CD4-positive, alpha-beta T cell (primary cell): ENCODE measurements at places on chromosomes 5 and 9. TPM values are rescaled to one million over a fixed set of nuclear protein-coding genes. Genes with fewer than 3 reads are reported as not detected.

DNA sequence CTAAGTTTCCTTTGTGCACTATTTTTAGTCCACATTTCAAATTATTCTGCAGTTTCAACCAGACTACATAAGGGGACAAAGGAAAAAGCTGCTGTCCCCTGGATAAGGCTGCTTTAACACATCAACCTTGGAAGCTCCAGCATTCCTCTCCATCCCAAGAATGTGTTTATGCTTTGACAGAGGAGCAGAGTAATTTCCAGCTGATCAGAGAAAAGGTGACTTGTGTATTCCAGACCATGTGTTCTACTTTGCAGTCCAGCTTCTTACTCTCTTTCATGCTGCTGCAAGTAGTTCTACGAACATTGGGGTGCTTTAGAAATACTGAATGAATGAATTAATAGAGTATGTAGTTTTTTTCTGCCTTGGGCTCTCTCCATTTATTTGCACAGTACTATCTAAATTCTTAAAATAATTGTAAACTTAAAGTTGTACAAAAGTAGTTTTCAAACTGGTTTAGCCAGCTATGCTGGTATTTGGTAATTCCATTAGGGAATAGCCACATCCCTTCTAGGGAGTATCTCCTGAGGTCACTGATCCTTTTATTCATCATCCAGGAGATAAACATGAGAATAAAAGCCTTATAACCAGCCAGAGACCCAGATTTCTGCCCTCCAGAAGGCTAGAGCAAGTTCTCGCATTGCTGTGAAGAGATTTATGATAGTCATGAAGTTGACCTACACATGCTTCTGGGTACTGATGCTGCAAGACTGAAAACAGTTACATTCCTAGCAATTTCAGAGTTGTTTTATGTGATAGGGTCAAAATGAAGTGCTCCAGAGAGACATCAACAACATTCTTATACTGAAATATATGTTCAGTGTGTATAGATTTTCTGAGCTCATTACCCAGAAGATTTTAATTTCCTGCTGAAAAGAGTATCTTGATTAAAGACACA lies 215.2 kb downstream of the COMMD10 start:
- no peak for DNase-seq

GRCh38 chr5:8473827-8474568 lies 605.0 kb downstream of the MTRR start:
- DNase-seq: no peak

GRCh38 chr9:9996259-9996658 lies 616.5 kb downstream of the PTPRD start:
- no peak for DNase-seq

GRCh38 chr9:85404911-85405565 lies 336.7 kb downstream of the AGTPBP1 start:
- DNase-seq: no peak

DNA sequence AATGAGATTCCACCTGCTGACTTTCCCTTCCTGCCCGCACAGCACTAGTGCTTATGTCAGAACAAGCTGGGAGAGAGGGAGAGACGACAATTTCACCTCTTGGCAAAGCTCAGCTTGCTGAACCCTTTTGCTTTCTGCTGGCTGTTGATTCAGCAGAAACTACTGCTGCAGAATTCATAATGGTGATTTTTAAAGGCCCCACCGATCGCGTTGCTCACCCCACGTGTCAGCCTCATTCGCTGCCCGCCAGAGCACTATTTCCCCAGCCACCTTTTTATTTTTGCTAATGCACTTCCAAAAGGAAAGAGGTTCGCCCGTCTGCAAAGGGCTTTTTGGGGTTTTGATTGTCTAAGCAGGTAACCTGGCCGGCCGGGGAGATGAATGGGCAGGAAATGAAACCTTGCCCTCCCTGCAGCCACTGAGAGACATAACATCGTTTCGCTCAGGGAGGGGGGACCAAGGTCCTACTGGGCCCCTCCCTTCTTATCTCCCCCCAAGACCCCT lies 1.3 kb downstream of the PPP2R2B start:
- no peak for DNase-seq

GRCh38 chr9:7178729-7179128 lies 421.0 kb downstream of the KDM4C start:
- DNase-seq: no peak

- no peak for DNase-seq
Observed at GRCh38 chr9:114525513-114525912, 20.2 kb upstream of the WHRN start.

- DNase-seq: no peak
Observed at GRCh38 chr9:81719972-81720371, 30.6 kb upstream of the TLE1 start.

The ZBTB34 gene
- 2.5 TPM for total RNA-seq

DNA sequence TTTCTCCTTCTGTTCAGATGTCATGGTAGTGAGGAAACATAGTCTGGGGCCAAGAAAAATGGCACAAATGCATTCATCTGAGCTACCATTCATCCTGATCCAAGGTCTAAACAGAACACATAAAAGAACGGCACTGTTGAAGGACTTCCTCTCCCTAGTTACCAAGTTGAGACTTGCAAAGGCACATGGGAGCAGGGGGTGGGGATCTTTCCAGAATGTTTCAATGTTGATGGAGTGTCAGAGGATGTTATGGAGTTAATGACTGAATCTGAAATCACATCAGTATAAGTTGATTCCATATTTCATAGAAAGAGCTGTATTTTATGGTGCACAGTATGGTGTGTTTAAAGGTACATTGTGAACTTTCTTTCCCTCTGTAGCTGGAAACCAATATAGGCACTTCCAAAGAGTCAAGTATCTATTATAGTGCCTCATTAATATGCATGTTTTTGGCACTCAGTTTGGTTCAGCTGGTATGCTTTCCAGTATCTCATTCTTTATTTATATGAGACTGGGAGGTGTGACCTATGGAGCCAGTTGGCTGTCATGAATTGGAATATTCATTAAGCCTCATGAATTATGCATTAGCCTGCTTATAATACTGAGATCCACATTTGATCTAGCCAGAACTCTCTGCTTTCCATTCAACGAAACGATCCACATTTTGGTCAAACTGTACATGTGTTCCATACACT lies 603.0 kb downstream of the NR2F1-AS1 start:
- no peak for DNase-seq

DNA sequence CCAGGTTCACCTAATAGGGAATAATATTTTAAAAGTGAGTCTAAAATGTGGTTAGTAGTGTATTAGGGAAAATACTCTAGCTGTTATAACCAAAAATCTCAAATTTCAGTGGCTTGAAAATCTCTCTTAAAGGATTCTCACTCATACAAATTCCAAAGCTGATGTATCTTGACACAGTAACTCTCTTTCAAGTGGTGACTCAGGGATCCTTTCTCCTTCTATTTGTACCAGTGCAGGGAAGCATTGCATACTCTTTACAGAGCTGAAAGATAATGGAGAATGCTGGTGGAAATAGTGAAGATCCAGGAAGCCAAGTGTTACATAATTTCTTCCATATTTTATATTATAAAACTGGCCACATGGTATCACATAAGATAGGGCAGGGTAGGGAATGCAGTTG lies 560.2 kb upstream of the CDH9 start:
- DNase-seq: no peak

The SPATA9 gene
- not detected for total RNA-seq

DNA sequence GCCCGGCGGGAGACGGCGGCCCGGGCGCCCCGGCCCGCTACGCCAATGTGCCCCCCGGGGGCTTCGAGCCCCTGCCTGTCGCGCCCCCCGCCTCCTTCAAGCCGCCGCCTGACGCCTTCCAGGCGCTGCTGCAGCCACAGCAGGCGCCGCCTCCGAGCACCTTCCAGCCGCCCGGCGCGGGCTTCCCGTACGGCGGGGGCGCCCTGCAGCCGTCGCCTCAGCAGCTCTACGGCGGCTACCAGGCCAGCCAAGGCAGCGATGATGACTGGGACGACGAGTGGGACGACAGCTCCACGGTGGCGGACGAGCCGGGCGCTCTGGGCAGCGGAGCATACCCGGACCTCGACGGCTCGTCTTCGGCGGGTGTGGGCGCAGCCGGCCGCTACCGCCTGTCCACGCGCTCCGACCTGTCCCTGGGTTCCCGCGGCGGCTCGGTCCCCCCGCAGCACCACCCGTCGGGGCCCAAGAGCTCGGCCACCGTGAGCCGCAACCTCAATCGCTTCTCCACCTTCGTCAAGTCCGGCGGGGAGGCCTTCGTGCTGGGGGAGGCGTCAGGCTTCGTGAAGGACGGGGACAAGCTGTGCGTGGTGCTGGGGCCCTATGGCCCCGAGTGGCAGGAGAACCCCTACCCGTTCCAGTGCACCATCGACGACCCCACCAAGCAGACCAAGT lies 723 bp downstream of the SNX18 start:
- peak; percentile 51 for DNase-seq

DNA sequence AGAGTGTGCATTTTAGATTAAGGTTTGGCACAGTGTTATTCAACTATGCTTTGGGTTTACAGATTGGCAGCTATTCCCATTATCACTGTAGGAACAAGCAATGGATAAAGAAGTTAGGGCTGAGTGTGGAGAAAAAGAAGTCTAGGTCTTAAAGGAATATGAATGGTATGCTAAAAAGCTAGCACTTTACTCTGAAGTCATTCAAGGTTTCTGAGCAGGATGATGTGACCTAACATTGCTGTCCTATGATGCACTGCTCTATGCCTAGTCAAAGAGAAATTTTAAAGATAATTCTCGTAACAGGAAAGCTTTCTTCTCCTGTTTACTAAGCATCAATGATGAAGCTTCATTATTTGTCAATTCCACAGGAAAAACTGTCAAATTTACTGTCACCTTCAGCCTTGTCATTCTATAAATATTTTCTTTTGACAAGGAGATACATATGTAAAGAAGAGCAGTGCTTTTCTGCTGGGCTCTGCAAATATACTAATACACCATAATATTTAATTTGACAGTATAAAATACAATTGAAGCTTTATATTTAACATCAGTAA lies 476.1 kb upstream of the PTPRD start:
- DNase-seq: no peak

The OLFML2A gene
- not detected for total RNA-seq

The FRRS1L gene
- total RNA-seq: not detected

- no peak for DNase-seq
Observed at GRCh38 chr5:140565024-140565779, 574 bp downstream of the SLC35A4 start.

The OR2K2 gene
- total RNA-seq: not detected

DNA sequence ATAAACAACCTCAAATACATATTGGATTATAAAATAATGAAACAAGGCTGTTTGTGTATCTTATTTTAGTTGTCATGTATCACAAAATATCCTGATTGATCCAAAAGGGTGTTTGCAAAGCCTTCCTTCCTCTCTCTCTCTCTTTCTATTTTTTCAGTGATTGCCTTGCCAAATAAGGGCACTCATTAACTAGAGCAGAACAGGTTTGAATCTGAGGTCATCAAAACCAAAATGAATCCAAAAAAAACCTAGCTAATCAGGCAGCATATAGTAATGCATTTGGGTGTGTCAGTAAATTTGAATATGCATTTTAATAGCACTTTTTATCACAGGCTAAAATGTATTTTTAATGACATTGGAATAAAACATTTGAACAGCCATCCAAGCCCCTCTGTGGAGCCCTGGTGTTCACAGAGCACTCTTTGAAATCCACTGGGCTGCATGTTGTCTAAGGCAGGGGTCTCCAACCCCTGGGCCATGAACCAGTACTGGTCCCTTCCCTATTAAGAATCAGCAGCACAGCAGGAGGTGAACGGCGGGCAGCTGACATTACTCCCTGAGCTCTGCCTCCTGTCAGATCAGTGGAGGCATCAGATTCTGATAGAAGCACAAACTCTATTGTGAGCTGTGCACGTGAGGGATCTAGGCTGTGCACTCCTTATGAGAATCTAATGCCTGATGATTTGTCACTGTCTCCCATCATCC lies 171.8 kb upstream of the RAI14 start:
- no peak for DNase-seq

GRCh38 chr9:132957805-132958204 lies 13.4 kb upstream of the TSC1 start:
- no peak for DNase-seq

DNA sequence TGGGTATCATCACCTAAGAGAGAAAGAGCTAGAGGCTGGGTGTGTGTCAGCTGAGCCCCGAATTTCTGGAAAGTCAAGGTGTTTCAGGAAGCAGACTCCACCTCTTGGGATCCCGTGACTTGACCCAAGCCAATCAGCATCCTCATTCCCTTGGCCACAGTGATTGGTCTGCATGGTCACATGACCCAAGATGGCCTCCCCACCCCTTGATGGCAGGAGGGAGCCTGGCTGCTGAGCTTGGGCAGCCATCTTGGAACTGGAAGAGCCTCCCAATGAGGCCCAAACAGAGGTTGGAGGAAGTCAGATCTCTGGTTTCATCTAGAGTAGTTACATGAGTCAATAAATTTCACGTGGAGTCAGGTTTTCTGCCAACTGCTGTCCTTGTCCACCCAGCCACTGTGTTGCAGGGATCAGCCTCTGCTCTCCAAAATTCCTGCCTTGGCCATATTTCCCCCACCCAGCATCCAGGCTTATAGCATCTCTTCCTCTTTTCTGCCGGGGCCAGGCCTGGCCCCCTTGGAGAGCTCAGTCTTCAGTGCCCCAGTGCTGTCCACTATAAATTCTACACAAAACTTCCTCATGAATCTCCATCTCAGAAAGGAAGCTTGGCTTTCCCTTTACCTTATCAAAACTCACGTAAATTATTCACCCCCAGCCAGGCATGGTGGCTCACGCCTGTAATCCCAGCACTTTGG lies 17.2 kb upstream of the SUSD3 start:
- no peak for DNase-seq

The FBP2 gene
- total RNA-seq: not detected

DNA sequence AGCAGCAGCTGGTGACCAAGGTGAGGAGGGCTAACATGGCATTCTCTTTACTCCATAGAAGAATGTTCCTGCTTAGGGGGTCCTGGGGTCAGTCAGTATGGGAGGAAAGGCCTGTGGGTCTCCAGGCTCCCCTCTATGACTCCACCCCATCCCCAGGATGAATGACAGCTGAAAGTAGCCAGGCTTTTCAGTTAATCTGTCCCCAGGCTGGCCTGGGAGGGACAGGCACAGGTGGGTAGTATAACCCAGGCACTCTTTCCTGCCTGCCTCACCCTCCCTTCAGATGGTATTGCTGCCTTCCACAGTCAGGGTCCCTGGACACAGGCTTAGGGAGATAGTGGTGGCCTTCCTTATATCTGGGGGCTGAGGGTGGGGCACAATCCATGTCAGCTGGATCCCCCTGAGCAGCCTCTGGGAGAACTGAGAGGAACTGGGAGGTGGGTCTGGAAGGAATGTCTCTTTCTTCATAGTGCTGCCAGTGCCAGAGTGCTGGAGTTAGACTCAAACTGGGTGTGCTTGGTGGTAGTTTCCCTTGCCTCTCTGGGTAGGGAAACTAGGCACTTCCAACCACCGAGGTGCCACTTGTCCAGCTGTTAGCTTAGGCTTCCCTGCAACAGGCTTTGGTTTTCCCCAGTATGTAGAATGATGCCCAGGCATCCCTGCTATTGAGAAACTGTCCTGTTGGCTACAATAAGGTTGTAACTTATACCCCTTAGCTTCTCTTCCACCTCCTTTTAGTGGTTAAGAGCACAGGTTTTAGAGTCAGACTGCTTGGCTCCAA lies 27.8 kb downstream of the LARP1 start:
- no peak for DNase-seq

DNA sequence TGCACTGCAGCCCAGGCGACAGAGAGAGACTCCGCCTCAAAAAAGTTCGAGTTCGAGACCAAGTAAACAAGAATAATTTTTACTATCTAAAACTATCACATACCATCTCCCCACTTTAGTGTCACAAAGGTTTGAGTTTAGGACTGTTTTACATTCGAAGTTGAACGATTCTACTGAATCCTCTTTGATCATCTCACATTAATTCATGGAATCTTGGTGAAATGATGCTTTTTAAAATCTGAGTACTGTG lies 715 bp upstream of the RPS6 start:
- DNase-seq: no peak
